ENCODE measurements at places on chromosomes 6 and 20.
A peak's percentile ranks its signal among the peaks of the same experiment; 100 is the strongest.

DNA sequence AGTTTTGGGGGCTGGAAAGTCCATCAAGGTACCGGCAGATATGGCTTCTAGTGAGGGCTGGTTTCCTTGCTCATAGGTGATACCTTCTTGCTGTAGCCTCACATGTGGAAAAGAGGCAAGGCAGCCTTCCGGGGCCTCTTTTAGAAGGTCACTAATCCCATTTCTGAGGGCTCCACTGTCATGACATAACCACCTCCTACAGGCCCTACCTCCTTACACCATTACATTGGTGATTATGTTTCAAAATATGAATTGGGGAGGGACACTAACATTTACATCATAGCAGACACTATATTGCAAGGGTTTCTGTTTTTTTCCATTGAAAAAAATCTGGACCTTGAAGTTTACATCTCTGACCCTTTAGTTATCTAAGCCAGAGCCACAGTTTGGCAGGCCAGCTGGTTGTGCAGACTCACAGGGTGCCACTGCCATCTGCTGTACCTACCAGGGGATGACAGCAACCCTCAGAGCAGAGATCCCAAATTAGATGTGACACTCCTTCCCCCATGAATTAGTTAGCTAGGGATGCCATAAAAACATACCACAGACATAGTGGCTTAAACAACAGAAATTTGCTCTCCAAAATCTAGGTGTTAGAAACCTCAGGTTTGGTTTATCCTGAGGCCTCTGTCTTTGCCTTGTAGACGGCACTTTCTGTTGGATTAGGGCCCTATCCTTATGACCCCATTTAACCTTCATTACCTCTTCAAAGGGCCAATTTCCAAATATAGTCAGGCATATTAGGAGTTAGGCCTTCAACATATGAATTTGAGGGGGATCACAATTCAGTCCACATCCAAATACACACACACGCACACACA is 166.4 kb upstream of the RNF217 start:
- DNase-seq: peak; percentile 26

DNA sequence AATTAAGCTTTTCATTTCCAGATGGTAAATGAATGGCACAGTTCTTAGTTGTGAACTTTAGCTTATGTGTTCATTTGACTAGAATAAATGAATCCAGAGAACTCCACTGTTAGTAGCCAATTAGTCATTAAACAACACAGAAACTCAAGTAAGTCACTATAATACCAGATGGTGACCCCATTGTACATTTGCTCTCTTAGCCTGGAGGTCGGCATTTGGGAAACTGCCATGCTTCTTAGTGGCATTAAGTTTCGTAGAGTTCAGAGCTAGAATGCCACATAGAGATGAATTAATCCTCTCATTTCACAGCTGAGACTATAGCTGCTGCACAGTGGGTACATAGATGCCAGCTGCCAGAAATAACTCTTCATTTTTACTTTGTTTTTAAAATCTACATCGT is 10.8 kb upstream of the DTNBP1 start:
- no peak for DNase-seq

GRCh38 chr20:14865169-14865568 is 527.8 kb upstream of the FLRT3 start:
- no peak for DNase-seq

GRCh38 chr6:121349596-121349995 is 15.3 kb upstream of the TBC1D32 start:
- DNase-seq: no peak

GRCh38 chr20:50007369-50007768 is 24.6 kb downstream of the SNAI1 start:
- no peak for DNase-seq

- DNase-seq: peak; percentile 82
Observed at GRCh38 chr6:14066782-14067406, 50.7 kb upstream of the CD83 start.

DNA sequence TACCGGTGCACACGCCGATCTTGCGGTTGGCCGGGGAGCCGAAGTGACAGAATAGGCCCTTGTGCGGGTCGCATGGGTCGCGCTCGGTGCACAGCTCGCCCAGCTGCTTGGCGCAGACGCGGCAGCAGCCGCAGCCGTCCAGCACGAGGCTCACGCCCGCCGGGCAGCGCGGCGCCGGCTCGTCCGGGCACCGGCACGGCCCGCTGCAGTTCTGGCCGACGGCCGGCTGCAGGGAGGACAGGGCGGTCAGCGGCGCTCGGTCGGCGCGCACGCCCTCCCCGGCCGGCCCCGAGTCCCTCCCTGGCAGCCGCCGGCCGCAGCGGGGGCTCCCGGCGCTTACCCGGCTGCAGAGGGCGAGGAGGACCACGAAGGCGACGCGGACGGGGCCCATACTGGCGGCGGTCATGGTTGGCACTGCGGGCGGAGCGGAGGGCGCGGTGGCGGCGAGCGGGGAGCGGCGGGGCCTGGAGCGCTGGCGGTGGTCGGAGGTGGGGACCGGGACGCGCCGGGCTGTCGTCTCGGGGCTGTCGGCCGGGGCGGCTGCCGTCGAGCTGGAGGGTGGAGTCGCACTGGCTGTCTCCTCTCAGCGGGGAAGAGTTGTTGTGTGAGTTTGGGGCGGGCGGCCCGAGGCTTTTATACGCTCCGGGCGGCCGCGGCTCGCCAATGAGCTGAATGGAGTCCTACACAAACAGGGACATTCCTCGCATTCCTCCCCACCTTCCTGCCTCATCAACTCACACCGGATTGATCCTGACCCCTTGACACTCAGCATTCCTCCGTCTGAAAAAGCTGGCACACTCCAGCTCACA is at the start of gene CCN2:
Gene CCN2, minus strand, starts transcription at position 606 of the 809 bp plus-strand sequence. Its CDS starts 200 bp downstream, at position 406.
- no peak for DNase-seq
